Central memory CD4-positive, alpha-beta T cell (primary cell): ENCODE measurements at places on chromosomes 12 and 14.

- no peak for DNase-seq
Observed at GRCh38 chr14:36553656-36554260, 28.7 kb downstream of the NKX2-8 start.

DNA sequence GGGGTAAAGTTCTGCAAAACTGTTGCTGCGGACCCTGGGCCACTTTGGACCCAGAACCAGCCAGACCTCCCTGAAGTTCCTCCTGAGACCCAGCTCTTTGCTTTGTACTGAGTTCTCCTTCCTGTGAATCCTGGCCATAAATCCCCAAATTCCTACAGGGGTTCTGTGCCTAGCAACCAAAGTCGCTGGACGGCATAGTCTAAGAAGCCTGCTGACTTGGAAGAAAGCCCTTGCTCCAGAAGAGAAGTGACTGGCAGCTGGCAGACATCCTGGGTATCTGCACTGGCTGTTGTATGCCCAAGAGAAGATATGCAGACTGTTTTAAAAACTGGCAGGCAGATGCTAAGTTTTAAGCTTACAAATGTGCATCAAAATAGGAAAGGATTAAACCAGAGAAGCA lies 99.9 kb upstream of the SLC24A4 start:
- no peak for DNase-seq

- DNase-seq = peak; percentile 69
Observed at GRCh38 chr12:47819896-47820630, at the start of gene HDAC7. HDAC7 (minus strand) TSS chr12:47819903; CDS start chr12:47819785, 118 bp downstream.

- DNase-seq = no peak
Observed at GRCh38 chr14:95535226-95536021, 574 bp downstream of the GLRX5 start.

DNA sequence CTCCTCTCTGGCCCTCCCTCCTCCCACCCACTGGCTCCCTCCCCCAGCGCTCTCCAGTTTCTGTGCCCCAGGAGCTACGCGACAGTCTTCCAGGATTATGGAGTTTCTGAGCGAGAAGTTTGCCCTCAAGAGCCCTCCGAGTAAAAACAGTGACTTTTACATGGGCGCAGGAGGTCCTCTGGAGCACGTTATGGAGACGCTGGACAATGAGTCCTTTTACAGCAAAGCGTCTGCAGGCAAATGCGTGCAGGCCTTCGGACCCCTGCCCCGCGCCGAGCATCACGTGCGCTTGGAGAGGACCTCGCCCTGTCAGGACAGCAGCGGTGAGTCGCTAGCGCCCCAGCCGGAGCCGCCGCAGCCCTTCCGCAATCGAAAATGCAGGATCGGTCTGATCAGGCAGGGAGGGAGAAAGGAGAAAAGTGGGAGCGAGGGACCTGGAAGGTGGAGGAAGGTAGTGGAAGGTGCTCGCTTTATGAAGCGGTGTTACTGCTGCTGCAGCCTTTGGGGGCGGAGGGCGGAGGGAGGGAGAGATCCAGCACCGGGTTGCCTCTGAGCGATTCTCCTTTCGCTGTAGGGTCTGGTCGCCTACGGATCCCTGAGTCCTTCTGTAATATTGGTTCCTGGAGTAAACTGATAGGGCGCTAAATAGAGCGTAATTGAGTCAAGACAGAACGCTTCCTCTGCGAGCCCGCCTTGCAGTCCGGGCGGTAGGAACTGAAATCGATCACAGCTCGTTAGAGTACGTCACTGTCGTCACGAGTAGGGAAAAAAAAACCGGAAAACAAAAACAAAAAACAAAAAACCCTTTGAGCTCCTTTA lies at the start of gene ALX1:
TSS of gene ALX1 (plus strand) at position 56 of the 819 bp plus-strand sequence. CDS start at position 98, 42 bp downstream.
- no peak for DNase-seq
